NCI-H2171 treated with DMSO at 0.1 percent for 48 hours (cell line): ENCODE measurements at places on chromosomes 13 and 19.

GRCh38 chr19:17687857-17688784 is at the start of gene UNC13A:
UNC13A (minus strand) TSS chr19:17688354; CDS start chr19:17688199, 155 bp downstream.
- peak; percentile 72 for DNase-seq

- DNase-seq = peak; percentile 55
Measured at GRCh38 chr13:111344471-111345191, 24.2 kb downstream of the TEX29 start.

DNA sequence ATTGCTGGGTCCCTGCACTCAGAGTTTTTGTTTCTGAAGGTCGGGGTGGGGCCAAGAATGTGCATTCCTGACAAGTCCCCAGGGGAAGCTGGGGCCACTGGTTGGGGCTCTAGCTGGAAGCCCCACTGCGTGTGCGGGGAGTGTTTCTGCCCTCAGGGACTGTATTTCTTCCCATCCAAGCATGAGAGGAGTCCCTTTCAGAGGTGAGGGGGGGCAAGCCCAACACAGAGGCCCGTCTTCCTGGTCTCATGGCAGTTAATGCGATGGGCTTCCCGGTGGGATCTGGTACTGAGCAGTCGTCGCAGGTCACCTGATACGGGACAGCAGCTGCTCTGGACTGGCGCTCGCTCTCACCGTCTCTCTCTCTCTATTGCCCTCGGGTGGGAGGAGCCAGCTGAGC is 50.4 kb downstream of the GPR12 start:
- DNase-seq = no peak

GRCh38 chr19:35612224-35612558 is 344 bp upstream of the HAUS5 start:
- no peak for DNase-seq

DNA sequence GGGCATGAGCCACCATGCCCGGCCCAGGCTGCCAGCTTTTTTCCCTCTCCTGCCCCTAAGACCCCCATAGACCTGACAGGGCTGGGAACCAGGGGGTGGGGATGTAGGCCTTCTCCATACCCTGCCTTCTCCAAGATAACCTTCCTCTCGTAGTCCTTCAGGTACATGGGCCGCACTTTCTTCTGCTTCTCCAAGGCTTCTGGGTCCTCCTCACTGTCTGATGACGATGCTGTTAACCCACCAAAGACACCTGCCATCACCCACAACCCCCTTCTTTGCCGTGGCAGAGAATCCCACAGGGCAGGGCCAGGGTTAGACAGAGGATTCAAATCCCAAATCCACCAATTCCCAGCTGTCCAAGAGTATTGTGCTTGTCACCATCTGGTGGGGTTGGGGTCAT is 3.2 kb downstream of the KRI1 start:
- no peak for DNase-seq

GRCh38 chr13:42969565-42970172 is 22.4 kb downstream of the EPSTI1 start:
- peak; percentile 21 for DNase-seq

GRCh38 chr19:17944301-17944700 is 11.5 kb downstream of the CCDC124 start:
- DNase-seq = no peak

GRCh38 chr13:98796798-98797197 is 44.3 kb upstream of the SLC15A1 start:
- DNase-seq = peak; percentile 4

GRCh38 chr13:75423946-75424345 is 58.0 kb downstream of the TBC1D4 start:
- no peak for DNase-seq

GRCh38 chr13:78404846-78405360 is 198.4 kb downstream of the POU4F1 start:
- DNase-seq = no peak

DNA sequence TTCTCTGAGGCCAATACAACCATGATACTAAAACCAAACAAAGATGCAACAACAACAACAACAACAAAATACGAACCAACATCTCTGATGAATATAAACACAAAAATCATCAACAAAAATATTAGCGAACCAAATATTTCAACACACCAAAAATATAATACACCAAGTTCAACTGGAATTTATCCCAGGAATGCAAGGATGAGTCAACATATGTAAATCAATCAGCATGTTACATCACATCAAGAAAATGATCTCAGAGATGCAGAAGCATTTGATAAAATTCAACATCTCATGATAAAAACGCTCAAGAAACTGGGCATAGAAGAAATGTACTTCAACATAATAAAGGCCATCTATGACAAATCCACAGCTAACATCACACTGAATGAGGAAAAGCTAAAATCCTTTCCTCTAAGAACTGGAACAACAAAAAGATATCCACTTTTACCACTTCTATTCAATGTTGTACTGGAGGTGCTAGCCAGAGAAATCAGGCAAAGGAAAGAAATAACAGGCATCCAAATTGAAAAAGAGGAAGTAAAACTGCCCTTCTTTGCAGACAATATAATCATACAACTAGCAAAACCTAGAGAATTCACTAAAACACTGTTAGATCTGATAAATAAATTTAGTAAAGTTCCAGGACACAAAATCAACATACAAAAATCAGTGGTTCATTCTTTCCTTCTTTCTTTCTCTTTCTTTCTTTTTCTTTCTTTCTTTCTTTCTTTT is 2448.7 kb upstream of the PCDH20 start:
- no peak for DNase-seq

DNA sequence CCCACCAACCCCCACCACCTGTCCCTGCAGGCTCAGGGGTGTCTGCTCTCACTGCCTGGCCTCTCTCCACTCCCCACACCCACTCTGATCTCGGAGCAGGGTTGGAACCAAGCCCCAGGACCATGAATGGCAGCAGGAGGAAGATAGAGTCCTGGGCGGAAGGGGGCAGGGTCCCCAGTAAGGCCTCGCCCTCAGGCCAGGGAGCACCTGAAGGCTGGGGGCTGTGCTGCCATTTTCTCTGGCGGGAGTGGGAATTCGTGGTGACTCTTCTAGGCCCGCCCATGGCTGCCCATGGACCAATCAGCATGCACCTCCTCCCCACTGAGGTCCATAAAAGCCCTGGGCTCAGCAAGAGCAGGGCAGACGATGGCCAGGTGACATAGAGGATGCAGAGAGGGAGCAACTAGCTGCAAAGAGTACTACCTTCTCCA is 25.0 kb downstream of the KBTBD6 start:
- no peak for DNase-seq

DNA sequence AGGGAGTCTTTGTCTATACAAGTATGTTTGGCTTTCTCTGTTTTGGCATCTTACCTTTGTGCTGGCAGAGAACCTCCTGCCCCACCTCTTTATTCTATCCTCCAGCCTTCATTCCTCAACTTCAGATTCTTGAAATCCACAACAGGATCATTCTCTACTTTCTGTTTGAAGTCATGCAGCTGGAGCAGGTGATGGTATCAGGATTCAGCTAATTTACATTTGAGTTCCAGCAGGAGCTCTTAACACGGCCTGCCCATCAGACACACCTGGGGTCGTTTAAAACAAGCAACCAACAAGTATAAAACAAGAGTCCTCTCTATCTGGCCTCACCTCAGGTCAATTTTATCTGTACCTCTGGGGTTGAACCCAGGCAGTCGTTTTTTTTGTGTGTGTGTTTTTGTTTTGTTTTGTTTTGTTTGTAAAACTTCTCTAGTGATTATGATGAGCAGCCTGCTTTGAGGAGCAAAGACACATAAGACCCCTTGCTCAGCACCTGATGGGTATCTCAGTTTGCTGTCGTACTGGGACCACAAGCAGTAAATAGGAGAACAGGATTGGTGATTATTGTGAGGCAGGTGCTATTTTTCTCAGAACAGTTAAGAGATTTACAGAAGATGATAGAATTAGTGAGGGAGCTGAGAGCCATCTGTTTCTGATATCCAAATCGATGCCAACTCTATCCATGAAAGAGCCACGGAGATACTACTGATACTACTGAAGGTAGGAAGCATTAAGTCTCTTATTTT is 78.4 kb downstream of the GPC6 start:
- DNase-seq = peak; percentile 62

DNA sequence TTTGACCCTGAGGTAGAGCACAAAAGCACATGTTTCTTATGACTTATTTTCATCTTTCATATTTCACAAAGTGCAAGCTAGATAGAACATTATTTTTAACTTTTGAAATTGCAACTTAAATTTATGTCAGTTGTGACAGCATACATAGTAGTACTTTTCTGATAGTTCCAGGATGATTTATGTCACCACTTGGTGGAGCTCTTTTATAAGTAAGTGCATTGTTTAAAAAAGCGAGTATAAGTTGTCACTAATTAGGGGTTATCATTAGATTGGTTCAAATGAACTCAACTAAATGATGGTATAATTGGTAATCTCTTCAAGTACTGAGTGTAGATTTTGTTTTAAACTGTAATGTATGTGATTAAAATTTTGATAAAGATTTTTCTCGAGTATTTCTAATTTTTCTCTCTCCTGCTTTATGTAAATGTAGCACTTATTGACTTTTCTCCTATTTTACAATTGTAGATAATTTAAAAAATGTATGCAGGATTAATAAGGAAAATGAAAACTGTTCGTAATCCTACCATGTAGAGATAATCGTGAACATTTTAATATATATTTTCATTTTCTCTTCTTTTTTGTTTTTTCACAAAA is 31.1 kb downstream of the RB1 start:
- DNase-seq = peak; percentile 12

DNA sequence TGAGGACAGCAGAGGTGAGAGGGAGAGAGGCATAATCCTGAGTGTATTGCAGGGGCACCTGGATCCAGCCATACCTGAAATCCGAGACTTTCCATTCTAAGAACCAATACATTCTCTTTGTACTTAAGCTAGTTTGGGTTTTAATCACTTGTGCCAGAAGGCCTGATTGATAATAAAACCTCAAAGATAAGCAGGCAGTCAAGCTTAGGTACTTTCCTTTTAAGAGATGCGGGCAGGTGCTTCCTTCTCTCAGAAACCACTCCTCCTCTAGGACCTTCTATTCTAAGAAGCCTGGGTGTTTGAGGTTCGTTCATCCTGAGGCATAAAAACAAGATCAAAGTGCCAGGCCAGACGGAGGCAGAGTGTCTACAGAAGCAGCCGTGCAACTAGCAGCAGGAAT is 22.2 kb downstream of the FAM187B start:
- no peak for DNase-seq

- peak; percentile 79 for DNase-seq
Measured at GRCh38 chr13:42484386-42484785, 89.6 kb upstream of the TNFSF11 start.

DNA sequence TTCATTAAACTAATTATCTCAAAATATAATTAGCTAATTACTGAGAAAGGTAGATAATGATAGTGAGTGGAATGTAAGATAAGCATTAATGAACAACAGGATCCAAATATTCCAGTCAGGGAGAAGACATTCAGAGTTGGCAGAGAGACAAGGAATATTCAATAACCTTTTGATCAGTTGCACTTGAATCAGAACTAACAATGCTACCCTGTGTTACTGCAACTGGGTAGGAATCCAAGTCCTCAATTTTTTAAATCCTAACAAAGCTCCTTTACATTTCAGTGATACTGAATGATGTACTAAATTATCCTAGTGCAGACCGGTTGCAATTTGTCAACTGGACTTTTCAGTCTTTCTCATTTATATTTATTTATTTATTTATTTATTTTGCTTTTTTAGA is 107.1 kb upstream of the MIR17HG start:
- no peak for DNase-seq

- DNase-seq = no peak
Measured at GRCh38 chr19:3361384-3362216, 4.8 kb upstream of the NFIC start.

DNA sequence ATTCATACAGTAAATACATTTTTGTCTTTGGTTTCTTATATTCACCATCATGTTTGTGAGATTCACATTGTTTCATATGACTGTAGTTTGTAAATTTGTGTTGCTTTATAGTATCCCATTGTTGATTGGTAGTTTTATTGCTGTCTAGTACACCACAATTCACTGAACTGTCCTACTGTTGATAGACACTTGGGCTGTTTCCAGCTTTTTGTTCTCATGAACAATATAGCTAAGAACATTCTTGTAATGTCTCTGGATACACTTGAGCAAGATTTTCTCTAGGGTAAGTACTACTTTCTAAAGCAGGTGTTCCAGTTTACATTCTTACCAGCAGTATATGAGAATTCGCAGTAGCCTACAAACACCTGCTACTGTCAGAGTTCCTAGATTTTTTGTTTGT is 37.8 kb downstream of the SKA3 start:
- no peak for DNase-seq

GRCh38 chr13:42610649-42611048 is 36.7 kb downstream of the TNFSF11 start:
- no peak for DNase-seq

DNA sequence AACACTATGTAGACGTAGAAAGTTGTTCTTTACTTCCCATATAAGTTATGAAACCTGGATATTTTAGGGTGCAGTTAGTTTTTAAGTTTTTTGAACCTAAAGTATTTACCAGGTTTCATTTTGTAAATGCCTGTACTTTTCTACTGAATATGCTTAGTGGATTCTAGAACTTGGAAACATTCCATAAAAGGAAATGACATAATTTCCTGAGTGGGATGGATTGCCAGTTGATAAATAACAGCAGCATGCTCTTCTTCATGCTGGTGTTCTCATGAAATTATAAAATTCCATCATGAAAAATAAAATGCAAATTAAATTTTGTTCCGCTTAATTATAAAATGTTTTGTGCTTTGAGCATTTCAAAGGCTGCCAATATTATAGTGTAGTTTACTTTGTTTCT is 362.2 kb upstream of the PCDH20 start:
- no peak for DNase-seq

DNA sequence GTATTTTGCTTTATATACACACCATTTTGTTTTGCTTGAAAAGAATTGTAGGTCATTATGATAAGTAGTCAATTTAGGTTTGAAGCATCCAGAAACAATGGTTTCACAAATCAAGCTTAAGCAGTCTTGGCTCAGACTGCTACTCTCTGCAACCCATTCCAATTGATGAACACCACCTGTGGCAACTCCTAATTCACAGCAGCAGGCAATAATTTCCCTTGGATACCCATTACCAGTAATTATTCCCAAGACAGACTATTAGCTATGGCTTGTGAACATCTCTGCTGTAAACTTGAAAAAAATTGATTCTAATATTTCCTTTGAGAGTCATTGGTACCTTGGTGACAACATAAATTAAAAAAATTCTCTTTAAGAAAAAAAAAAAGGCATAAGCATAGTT is 299.3 kb upstream of the SLITRK6 start:
- no peak for DNase-seq

- no peak for DNase-seq
Measured at GRCh38 chr13:58587183-58587582, 955.6 kb downstream of the PCDH17 start.

- no peak for DNase-seq
Measured at GRCh38 chr19:37893845-37894575, 12.4 kb downstream of the WDR87 start.
